ENCODE measurements at places on chromosomes 12 and 14.

DNA sequence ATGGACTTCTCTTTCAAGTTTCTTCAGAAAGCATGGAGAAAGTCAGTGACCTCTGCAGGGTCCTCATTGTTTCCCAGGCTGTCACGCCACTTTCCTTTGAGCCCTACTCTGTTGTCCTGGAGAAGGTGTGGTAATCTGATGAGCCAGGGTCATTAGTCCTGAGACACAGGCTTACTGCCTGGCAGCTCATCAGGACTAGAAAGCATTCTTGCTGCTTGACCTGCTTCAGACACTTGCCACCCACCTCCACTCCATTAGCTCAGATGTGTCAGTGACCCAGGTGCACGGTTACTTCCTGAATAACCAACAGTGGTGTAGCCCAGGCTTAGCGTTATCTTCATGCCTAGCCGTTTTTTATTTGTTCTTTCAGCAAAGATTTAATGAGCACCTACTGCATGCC is 93.9 kb downstream of the FGD4 start:
- DNase-seq, result no peak

- DNase-seq, result no peak
Measured at GRCh38 chr14:26478967-26479366, 118.9 kb downstream of the NOVA1 start.

- no peak for DNase-seq
Measured at GRCh38 chr12:95304673-95305198, 87.1 kb downstream of the VEZT start.

DNA sequence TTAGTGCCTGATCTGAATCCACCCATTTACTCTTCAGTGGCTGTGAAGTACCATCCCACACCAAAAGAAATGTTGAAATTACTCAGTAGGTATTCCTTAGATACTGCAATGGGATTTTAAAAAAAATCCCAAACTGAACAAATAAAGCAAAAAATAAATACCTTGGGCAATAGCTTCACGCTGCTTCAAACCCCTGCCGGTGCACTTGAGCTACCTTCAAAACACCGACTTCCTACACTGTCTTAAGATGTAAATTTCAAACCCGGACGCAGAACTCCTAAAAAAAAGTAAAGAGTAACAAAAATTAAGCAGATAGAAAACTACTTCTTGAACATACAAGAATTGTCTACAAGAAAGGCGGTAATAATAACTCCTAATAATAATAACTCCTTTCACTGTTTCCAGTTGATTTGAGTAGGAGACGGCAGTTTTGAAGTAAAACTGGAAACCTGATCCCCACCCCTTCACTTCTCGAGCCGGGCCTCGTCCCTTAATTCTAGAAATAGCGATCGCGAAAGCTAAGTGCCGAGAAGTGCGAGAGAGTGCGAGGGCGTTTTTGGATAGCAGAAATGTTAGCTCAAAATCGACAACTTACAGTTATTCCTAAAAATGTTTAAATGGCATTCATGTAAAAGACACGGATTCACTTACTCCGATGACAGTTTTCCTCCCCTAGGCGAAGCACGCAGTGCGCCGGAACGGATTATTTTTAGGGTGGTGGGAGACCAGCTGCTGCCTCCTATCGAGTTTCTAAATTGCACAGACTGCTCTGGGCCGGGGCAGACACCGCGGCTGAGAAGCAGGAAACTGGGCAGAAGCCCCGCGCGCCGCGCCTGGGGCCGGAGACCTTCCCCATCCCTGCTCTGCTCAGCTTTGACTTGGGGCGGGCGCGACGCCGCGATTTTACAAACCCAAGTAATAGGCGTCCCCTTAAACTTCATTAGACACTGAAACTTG is at the start of gene ABCC9:
ABCC9 (minus strand) TSS at position 878 of the 957 bp plus-strand sequence. CDS start 4,752 bp downstream, outside the sequence.
- DNase-seq, result no peak

DNA sequence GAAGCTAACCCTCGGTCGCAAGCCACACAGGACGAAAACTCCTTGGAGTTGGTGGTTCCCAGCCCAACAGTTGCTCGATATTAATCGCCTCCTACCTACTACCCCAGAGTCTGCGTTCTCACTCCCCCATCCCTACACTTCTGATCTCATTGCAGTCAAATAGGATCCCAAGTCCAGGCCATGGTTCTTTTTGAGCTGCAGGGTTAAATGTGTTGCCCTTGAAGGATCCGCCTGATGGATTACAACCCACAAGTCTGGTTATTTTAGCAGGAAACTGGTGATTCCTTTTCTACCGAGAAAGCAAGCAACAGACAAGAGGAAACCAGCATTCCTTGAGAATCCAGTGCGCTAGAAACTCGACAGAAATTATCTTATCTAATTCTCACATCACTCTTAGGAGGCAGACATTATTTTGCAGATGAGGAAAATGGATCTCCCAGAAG is 785 bp upstream of the NIN start:
- no peak for DNase-seq

- no peak for DNase-seq
Measured at GRCh38 chr14:33948145-33948868, 2.6 kb downstream of the EGLN3 start.

GRCh38 chr12:55850893-55851292 is 8.2 kb upstream of the MMP19 start:
- DNase-seq, result no peak

GRCh38 chr12:53552361-53553327 is 45.4 kb upstream of the NPFF start:
- no peak for DNase-seq

- no peak for DNase-seq
Measured at GRCh38 chr14:91095178-91095577, 18.7 kb upstream of the DGLUCY start.

DNA sequence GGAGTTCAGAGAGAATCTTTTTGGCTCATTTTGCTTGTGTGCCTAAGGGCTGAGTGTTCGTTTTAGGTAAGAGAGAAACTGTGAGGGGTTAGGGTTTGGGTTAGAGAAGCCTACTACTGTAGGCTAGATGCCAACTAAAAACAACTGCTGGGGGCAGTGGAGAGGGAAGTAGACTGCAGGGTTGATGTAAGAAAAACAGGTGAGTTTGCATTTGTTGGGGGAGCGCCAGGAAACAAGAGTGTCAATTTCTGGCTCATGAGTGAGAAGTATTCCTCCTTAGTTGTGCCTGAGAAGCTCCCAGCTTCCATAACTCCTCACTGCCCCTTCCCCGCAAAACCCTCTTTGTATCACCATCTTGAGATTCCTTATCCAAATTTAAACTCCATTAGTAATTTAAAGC is 92.3 kb downstream of the DERA start:
- no peak for DNase-seq

DNA sequence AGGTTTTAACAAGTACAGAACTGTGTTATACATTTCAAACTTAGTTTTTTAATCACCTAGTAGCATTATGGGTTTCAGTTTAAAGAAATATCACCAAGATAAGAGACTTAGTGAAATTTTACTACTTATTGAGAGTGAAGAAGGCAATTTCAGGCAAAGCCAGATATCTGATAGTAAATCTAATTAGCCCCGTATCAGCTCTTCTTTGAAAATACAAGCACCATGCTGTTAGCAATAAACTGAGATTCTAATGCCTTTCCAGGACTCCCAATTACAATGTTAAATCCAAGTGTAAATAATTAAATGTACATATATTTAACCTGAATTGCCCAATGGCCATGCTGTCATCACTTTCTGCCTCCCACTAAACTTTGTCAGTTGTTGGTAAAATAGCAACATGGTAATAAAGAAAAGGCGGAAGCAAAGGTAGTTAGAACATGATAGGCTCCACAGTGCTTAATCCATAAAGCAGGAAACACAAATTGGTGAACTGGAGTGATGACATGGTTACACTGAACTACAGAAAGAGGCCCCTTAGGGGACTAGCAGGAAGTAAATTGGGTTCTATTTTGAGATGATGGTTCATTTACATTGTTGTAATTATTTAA is 646.1 kb downstream of the C12orf50 start:
- no peak for DNase-seq

GRCh38 chr14:105476831-105477659 is 2.4 kb downstream of the CRIP2 start:
- DNase-seq, result no peak

- DNase-seq, result no peak
Measured at GRCh38 chr14:75823334-75823733, 158.5 kb downstream of the TGFB3 start.

GRCh38 chr12:28963554-28963953 is 185.5 kb upstream of the FAR2 start:
- DNase-seq, result no peak

DNA sequence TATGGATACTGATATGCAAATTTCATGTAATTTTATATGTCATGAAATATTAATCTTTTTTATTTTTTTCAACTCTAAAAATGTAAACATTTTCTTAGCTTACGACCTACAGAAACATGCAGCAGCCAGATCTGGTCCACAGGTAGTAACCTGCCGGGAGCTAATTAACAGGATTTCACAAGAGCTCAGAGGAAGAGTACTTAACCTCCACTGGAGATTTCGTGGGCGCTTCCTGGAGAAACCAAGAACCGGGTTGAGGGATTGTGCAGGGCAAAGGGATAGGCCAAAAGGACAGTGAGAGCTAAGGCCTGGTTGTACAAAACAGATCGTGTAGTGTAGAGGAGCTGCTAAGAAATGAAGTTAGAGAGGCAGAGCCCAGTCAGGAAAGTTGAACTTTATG is 315.7 kb downstream of the PAWR start:
- DNase-seq, result no peak

DNA sequence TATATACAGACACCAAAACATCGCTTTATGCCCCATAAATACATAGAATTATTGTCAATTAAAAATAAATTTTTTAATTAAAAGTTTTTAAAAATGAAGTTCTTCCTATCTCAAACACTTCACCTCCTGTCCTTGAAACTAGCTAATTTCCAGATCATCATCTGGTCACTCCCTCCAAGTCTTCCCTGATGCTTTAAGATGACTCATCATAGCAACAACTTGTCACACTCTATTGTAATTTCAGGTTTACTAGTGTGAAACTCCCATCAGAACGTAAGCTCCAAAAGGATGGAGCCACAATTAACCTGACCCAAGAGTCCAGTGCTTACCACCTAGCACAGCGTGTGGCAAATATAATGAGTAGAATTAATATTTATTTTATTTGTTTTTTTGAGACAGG is 16.3 kb downstream of the GXYLT1 start:
- no peak for DNase-seq

GRCh38 chr14:31205681-31206535 is 1.7 kb downstream of the HECTD1 start:
- no peak for DNase-seq

DNA sequence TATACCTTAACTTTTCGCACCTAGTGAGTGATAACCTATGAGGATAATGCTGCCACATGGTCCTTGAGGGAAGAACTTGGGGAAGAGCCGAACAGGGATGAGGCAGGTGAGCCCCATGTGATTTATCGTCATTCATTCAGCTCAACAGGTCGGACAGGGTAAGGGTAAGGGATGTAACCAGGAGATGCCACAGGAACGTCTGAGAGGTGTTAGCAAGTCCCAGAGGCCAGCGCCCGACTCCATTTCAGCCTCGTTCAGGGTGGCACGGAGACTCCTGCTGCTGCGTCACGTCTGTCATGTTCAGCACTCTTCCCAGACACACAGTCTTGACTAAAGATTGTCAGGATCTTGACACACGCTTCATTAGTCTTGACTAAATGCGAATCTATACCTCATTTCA is 23.4 kb upstream of the TIGAR start:
- no peak for DNase-seq

- DNase-seq, result no peak
Measured at GRCh38 chr12:120412421-120412820, 25.5 kb upstream of the COX6A1 start.

DNA sequence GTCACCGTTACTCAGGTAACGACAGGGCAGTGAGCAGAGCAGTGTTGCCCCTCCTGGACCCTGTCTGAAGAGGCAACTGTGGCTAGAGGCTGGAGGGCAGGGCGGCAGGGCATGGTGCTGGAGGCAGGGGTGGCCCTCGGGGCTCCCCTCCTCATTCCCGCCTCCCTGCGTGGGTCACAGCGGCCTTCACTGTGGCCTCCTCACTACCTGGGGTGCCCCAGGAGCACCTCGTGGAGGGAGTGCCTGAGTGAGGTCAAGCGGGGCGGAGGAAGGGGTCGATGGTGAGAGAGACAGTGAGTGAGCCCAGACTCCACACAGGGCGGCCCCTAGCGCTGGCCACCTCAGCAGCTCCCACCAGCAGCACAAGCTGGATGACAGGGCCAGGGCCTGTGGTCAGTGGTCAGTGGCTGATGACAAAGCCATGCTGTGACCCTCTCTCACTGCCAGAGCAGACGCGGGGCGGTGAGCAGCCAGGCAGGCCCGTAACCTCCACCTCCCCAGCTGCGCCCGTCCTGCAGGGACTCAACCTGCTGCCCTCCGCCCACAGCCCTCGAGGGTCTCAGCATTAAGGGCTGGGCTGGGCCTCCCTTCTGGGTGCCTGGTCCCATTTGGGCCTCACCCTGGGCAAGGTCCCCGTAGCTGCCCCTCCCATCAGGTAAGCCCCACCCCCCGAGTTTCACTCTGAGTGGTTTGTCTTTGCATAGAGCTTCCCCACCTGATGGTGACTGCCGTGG is 17.8 kb downstream of the GPR132 start:
- DNase-seq, result no peak

DNA sequence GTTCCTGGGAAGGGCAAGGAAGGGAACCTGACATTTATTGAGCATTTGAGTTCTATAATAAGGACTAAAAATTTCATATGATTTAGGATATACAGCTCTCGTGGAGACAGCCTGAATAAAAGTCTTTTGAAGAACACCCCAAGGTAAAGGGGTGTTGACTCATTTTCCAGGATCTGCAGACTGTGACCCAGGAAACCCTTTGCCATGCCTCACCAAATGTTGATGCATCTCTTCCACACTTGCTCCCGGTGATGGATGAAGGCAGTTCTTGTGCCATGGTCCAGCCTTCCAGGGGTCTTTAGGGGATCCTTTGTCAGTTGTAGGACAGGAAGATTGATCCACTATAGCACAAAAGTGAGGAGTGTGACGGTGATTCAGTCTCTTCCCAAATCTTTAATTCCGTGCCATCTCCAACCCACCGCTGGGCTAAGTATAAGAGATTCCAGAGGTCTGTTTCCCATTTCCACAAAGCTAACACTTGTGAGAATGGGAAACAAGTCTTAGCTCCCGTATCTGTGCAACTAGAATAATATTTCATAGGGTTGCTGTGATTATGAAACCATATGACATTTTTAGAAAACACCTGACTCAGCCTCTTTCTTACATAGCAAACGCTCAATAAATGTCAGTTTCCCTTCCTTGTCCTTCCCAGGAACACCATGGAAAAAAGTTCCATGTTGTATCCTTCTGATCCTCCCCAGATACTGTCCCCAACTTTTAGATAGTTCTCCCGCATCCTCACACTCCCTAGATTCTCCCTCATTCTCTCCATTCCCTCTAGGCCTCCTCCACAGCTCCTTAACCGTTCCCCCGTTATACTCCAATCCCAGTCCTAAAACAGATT is 836 bp downstream of the AAAS start:
- no peak for DNase-seq

- no peak for DNase-seq
Measured at GRCh38 chr14:59159169-59159568, 29.3 kb upstream of the DAAM1 start.

- no peak for DNase-seq
Measured at GRCh38 chr14:48536318-48536717, 860.9 kb upstream of the MDGA2 start.

DNA sequence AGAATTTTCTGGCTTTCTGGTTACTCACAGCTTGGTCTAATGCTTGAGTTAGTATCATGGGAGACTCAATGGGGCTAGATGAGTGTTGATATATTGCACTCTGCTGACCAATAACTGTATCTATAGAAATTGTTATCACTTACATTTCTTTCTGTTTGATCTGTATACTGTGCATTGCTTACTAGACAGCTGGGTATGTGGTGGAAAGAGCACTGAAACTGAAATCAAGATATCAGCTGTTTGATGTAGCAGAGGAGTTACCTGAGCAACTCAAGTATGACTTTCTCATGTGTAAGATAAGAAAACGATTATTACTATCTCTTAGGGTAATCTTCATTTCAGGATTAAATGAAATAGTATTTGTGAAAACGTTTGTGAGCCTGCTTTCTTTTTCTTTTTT is 183.0 kb downstream of the SLC15A5 start:
- no peak for DNase-seq

Data from CD4-positive, alpha-beta T cell treated with Interleukin-15 for 4 hours (primary cell).